HS-27A (cell line): ENCODE measurements at places on chromosomes 3 and 15.

- DNase-seq, result no peak
Measured at GRCh38 chr3:196788528-196788927, 48.9 kb downstream of the PAK2 start.

GRCh38 chr3:160831401-160831800 lies 75.4 kb downstream of the PPM1L start:
- no peak for DNase-seq

DNA sequence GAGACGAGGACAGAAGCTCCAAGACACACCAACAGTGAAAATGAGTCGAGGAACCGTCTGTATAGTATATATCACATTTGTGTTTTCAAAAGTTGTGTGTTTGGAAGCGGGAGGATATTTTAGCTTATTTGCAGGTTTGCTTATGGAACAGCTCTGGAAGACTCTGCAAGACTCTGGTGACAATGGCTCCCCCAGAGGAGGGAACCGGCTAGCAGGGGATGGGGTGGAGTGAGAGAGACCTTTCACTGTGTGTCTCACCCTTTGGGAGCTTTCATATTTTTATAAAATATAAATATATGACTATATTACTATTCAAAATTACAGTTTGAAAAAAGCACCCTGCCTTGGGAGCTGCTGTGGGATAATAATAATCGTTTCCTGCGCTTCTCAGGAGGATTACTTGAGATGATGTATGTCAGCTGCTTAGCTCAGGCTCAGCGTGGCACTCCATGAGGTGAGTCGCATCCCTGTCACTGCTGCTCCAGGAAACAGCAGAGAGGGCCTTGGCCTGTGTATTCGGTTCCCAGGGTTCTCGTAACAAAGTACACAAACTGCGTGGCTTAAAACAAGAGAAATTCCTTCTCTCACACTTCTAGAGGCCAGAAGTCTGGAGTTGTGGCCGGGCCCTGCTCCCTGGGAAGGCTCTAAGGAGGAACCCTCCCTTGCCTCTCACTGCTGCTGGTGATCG lies 183.9 kb downstream of the FAM43A start:
- DNase-seq, result no peak

DNA sequence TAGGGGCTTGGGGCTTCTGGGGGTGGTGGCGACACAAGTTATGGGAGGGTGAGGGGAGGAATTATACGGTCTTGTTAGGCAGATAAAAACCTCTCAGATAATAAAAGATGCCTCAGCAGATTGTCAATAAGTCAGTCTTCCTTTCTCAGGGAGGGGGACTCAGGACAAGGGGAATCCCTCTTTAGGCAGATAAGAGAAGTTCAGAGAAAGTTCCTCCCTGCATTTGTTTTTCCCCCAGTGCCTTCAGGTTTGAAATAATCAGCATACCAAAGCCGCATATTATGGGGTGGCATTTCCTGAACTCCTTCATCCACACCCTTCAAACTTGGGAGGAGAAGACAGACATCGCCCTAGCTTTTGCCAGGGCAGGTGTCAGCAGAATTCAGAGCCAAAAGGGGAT lies 8.5 kb downstream of the PPCDC start:
- no peak for DNase-seq

- DNase-seq, result no peak
Measured at GRCh38 chr3:101939361-101940049, 90.2 kb downstream of the NFKBIZ start.

GRCh38 chr15:35912196-35912595 lies 366.2 kb upstream of the DPH6 start:
- DNase-seq, result no peak

DNA sequence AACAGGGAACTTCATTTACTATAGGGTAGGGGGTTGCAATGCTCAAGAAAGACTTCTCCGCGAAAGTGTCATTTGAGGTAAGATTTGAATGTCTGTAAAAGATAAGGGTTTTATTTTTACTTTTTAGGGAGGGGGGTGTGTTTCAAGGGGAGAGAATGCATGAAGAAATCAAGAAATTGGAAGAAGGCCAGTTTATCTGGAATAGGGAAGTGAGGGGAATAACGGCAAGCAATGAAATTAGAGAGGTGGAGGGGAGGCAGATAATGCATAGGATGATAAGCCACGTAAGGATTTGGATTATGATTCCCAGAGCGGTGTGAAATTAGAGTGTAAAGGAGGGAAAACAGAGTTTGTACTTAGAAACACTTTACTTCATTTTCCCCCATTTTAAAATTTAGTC lies 63.0 kb upstream of the MB21D2 start:
- DNase-seq, result no peak

- DNase-seq, result peak; percentile 88
Measured at GRCh38 chr3:9715764-9716437, 12.3 kb downstream of the CPNE9 start.

DNA sequence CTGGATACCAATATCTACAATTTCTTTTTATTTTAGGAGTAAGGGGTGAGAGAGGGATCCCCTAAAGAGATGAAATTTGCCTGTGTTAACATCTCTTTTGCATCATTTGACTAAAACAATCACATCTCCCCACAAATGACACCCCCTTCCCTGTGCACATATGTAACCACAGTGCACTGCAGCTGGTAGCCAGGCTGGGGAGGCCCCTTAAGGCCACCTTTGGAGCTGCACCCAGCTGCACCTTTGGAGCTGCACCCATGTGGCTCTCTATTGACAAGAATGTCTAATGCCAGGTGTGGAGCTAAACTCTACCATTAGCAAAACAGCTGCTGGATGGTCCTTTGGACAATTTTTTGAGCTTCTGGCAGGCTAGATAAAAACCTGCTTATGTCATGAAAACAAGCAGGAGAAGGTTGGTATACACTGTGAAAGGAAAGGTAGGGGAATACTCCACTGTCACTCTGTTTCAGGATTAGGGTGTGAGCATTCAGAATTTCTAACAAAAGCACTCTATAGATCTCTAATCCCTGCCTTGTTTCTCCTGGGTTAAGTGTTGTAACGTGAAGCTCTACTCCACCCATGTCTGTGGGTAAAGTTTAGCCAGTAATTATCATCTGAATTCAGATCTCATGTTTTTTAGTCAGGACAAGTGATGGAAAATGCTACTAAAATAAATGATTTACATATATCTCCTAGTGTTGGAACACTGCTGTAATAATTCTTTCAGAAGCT lies 52.1 kb downstream of the TFG start:
- no peak for DNase-seq

GRCh38 chr3:126269354-126269753 lies 87.9 kb downstream of the KLF15 start:
- no peak for DNase-seq

- DNase-seq, result no peak
Measured at GRCh38 chr3:59334585-59334984, 284.8 kb upstream of the CFAP20DC start.

- DNase-seq, result no peak
Measured at GRCh38 chr3:28286595-28286994, 45.2 kb downstream of the CMC1 start.

- no peak for DNase-seq
Measured at GRCh38 chr15:70112074-70112395, 14.3 kb upstream of the TLE3 start.

GRCh38 chr3:182596676-182597410 lies 196.5 kb upstream of the ATP11B start:
- no peak for DNase-seq

GRCh38 chr3:48024401-48024800 lies 8.2 kb upstream of the MAP4 start:
- DNase-seq, result no peak

- no peak for DNase-seq
Measured at GRCh38 chr3:186150041-186150830, 41.3 kb upstream of the ETV5 start.

- no peak for DNase-seq
Measured at GRCh38 chr3:36707623-36708409, 56.5 kb downstream of the DCLK3 start.

DNA sequence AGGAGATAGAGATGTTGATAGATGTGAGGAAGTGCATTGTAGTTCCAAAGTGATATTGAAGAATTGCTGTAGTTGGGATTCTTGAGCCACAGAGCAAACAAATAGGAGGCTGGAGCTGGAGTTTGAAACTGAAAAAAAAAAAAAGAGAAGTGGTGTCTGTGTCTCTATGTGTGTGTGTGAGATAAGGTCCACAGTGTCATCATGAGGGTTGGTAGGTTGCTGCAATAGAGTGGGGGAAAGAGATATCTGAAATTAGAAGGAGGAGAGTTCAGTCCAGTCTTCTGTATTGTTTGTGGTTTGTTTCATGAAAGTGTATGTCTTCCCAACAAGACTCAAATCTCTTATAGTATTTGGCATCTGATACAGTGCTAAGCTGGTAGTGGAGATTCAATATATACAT lies 37.3 kb upstream of the CACNA1D start:
- no peak for DNase-seq

DNA sequence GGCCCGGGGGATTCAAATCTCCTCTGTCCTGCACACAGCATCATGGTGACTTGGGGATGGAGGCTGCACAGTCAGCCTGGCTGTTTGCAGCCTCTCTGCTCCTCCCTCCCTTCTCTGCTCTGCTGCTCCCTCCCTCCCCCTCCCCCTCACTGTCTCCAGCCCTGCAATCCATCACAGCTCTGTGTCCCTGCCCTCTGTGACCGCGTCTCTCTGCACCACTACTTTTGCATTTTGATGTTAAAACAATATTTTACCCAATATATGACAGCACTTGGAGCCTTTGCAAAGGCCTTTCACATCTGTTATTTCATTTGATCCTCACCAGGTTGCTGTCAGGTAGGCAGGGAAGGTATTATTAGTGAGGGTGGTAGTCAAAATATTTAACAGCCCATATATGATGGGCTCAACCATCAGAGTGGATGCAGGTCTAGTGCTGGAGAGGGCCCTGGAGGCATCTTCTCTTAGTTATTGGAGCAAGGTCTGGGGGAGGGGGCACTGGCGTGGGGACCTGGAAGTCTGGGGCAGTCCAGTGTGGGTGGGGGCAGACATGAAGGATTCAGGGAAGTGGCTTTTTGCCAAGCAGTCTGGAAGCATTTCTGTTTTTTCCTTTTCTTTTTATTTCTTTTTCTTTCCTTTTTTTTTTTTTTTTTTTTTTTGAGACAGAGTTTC lies 16.3 kb upstream of the VPS8 start:
- no peak for DNase-seq

DNA sequence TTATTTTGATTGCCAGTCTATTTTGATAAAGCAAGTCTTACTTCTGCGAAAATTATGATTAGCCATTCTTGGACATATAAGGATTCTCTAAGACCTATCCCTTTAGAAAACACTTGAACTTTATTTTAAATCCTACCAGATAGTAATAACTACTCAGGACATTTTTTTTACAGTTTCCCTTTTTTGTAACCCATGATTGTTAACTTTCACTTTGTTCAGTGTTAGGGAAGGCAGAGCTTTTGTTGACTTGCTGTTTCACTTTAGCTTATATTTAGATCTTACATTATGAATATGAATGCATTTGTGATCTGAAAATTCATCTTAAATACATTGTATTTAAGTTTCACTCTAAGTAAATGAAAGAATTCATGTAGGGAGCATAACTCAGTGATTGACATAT lies 167.0 kb downstream of the AKAP13 start:
- DNase-seq, result no peak

- DNase-seq, result no peak
Measured at GRCh38 chr3:175077216-175077615, 218.1 kb downstream of the NAALADL2 start.

GRCh38 chr3:108718454-108718853 lies 38.8 kb downstream of the RETNLB start:
- no peak for DNase-seq

GRCh38 chr3:168738527-168739325 lies 643.0 kb upstream of the GOLIM4 start:
- no peak for DNase-seq

DNA sequence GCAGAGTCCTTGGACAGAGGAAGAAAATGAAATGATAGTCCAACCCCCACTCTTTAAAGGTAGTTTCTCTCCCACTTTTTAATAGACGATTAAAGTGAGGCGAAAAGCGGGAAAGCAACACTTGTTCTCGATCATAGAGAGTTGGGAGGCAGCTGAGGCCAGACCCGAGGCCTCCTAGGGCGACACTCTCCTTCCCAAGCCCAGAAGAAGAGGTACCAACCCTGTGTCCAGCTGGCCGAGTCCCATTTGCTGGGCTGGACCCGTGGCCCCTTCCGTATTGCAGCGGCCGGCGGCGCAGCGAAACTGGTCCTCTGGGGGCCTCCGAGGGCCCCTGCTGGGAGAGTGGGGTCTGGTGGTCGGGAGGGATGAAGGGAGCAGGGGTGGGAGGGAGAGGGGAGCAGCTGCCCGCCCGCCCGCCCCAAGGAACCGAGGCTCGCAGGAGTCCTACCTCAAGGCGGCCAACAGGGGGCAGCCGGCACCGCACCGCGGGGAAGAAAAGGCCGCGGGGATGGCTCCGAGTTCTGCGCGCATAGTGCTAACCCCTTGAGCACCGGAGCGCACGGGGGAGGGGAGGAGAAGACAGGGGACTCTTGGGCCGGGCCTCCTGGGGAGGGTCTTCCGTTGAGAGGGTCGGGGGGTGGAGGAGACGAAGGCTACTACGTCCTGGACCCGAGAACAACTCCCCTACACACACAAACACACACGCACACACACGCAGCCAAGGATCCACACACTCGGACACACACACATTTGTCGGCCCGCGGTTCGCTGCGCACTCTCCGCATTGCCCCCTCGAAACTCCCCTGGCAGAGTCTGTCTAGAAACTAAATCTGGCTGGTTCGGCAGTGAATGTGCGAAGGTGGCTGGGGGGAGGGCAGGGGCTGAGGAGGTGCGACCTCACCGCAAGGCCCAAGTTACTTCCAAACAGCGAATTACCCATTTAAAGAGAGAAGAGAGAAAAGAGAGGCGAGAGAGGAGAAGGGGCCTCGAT lies 2.0 kb downstream of the WNT5A start:
- DNase-seq, result peak; percentile 69

DNA sequence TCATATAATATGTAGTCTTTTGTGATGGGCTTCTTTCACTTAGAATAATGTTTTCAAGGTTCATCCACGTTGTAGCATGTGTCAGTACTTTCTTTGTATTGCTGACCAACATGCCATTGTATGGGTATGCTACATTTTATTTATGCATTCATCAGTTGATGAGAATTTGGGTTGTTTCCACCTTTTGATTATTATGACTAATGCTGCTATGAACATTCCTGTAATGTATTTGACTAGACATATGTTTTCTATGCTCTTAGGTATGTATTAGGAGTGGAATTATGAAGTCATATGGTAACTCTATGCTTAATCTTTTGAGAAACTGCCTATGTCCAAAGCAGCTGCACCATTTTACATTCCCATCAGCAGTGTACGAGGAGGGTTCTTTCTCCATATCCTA lies 3.2 kb upstream of the PODXL2 start:
- DNase-seq, result no peak

GRCh38 chr15:65900488-65900887 lies 31.2 kb downstream of the RAB11A start:
- no peak for DNase-seq

DNA sequence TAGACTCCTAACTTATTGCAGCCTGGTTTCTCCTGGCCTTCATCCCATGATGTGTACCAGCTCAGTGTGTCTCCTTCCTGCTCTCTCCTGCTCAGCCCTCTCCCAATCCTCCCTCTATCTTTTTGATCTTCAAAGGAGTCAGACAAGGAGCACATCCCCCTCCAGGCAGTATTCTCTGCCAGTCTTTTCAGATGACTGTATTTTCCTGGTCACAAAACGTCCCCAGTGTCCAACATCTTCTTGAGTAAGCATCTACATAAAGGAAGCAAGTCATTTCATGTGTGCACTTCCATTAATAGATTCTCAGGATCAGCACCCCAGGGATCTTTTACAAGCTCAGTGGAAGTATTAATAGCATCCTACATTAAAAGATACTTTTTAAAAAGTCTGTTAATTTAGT lies 148.9 kb upstream of the THBS1 start:
- DNase-seq, result no peak

GRCh38 chr3:45048244-45048643 lies 22.1 kb downstream of the CLEC3B start:
- no peak for DNase-seq
